Type B pancreatic cell (in vitro differentiated cells): ENCODE measurements at places on chromosomes 7 and 10.

DNA sequence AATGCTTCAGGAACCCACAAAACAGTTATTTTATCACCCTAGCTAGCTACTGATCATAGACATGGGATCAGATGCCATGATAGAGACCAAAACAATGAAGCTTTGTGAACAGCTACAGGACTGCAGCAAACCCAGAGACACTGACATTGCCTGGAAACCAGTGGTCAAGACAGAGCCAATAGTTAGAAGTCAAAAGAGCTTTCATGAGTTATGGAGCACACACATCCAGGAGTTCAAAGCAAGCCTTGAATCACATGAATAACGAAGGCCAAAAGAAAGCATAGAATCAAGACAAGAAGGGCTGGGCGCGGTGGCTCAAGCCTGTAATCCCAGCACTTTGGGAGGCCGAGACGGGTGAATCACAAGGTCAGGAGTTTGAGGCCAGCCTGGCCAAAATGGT, 34.5 kb upstream of the GSAP start:
- DNase-seq: no peak
- no peak overlapping the region for H3K27ac ChIP-seq
- H3K27me3 ChIP-seq: no peaks in the 10 kb centered on the region
- no peak overlapping the region for H3K4me3 ChIP-seq
- H3K4me1 ChIP-seq: no peaks in the 10 kb centered on the region

- H3K4me1 ChIP-seq: peaks cover 14% of the 10 kb centered on the region
- H3K4me3 ChIP-seq: peak overlapping the region; percentile 100
- peaks cover 14% of the 10 kb centered on the region for H3K36me3 ChIP-seq
- no peaks in the 10 kb centered on the region for H3K27me3 ChIP-seq
- DNase-seq: no peak
- H3K27ac ChIP-seq: peak overlapping the region; percentile 59
Observed at GRCh38 chr10:100528123-100528886, 1.4 kb downstream of the NDUFB8 start.

- H3K27ac ChIP-seq: no peak overlapping the region
- H3K36me3 ChIP-seq: no peaks in the 10 kb centered on the region
- no peak overlapping the region for H3K4me3 ChIP-seq
- peaks cover 72% of the 10 kb centered on the region for H3K27me3 ChIP-seq
Observed at GRCh38 chr7:128176696-128177095, 64.4 kb upstream of the LEP start.

DNA sequence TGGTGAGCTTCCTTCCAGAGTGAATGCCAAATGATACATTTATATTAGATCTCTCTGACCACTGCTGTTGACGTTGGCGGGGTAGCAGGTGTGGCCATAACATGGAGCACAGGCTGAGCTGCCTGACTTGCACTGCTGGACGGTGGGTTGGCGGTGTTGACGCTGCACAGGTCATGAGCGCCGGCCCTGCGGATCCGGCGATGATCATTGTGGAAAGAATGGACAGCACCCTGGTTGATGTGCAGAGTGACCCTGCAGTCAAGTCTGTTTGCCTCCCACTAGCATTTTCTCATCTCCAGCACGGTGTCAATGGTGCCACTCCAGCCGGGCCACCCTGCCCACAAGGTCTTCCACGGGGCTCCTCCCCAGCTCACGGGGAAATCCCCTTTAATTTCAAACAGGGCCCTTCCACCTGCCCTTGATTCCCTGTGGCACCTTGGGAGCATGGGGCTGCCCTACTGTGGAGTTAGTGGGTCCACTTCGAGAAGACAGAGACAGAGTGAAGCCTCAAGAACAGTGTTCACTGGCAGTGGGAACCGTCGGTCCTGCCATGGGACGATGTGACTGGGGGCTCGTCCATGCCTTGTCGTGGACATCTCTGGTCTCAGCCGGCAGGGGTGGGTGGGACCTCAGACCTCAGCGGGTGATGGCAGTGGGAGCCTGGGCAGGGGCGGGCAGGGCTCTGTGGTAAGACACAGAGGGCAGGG, 613.5 kb downstream of the PTPRN2 start:
- H3K27me3 ChIP-seq: no peaks in the 10 kb centered on the region
- no peaks in the 10 kb centered on the region for H3K4me1 ChIP-seq
- H3K36me3 ChIP-seq: no peaks in the 10 kb centered on the region
- no peak overlapping the region for H3K27ac ChIP-seq
